ENCODE measurements at places on chromosomes 3 and 15.
A peak's percentile ranks its signal among the peaks of the same experiment; 100 is the strongest.

DNA sequence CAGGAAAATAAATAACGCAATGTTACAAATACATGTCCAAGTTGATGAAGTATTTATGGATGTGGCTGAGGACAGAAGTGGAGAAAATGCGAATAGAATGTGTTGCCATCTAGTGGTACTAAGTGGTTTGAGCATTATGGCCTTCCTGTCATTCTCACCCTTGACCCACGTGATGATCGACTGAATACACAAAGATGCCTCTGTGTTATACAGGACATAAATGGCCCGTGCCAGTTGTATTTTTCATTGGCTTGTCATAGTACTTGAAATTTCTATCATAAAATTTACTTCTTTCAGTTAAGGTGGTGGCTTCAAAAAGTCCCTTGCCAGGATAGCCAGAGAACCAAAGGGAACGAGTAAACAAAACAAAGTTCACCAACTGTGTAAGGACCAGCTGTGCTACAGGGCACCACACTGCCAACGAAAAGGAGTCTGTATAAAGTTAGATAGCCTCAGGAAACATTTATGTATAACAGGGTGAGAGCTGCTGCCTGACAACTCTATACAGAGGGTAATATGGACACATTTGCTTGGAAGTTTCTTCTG is 103.7 kb downstream of the MYH15 start:
- peak; percentile 32 for DNase-seq

DNA sequence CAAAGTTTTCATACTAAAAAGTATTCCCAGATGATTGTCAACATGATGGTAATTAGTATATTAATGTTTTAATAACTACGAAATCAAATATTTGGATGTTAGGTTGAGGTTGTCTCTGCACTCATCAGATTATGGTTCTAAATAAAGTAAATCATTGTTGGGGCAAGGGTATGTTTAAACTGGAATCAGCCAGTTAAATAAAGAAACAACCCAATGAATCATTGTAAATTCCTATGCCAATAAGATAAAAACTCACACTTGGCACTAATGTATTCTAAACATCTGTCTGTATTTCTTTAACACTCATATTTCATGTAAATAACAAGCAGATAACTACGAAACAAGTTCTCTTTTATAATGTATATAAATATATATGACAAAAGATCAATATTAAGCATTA is 92.7 kb downstream of the PEAK1 start:
- DNase-seq: no peak

- DNase-seq: no peak
Observed at GRCh38 chr3:184543256-184543655, 18.3 kb upstream of the EPHB3 start.

GRCh38 chr15:63251701-63252100 is 25.7 kb upstream of the APH1B start:
- DNase-seq: no peak

DNA sequence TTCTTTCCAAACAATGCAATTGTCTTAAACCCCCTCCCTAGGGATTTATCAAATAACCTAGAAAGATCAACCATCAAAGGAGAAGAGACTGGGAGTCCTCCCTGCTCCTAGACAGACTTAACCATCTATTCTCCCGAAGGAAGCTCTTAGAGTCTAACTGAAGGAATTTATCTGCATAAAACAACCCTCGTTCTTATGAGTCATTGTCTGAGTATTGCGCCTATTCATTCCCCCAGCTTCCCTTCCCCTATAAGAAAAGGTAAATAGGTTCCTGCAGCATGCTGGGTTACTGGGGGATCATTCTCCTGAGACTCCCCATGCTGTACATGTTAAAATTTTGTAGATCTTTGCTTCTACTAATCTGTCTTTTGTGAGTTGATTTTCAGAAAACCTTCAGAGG is 412.7 kb downstream of the OCA2 start:
- DNase-seq: no peak

DNA sequence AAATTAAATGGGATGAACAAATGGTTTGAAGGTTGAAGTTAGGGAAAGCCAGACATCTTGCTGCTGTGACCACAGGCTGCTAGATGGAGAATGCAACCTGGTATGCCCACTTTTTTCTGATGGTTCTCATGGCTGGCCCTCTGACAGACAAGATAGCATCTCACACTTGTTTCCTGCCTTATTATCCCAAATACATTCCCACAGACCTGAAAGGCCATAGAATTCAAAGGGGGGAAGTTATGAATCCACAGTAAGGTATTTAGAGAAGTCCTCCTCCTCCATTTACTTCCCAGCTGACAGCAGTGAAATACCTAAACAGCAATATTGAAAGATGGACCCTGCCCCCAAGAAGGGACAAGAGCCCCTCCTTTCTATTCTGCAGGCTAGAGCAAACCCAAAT is 32.4 kb downstream of the LEO1 start:
- DNase-seq: no peak

GRCh38 chr15:94070356-94071295 is 160.7 kb upstream of the MCTP2 start:
- peak; percentile 9 for DNase-seq

DNA sequence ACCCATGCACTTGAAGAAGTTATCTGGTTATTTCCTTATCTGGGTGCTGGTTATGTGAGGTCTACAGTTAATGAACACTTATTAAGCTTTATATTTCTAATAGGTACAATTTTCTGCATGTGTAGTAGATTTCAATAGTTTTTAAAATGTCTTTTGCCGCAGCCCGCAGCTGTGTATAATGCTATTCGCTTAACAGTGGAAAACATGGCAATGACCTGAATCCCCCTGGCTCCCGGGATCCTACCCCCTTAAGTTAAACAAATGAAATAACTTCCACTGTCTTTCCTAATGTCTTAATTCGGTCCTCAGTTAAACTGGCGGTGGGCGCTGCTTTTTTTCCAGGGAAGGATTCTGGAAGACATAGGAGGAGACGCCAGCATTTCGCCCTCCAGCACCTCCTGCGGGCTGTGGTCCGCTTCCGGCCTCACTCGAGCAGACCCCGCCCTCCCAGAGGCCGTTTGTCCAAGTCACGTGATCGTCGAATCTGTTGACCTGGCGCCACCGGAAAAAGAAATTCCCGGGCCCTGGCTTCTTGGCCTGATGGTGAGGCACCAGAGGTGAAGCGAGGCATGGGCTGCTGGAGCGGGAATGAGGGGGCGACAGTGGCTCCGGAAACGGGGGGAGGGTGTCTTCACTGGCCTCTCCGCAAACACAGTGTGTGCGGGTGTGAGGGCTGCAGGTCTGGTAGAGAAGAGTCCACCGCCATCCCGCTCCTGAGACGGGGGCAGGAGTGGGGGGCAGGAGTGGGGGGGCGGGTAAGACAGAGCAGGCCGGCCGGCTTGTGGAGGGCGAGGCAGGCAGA is 45.6 kb upstream of the CSPG4 start:
- DNase-seq: peak; percentile 79

DNA sequence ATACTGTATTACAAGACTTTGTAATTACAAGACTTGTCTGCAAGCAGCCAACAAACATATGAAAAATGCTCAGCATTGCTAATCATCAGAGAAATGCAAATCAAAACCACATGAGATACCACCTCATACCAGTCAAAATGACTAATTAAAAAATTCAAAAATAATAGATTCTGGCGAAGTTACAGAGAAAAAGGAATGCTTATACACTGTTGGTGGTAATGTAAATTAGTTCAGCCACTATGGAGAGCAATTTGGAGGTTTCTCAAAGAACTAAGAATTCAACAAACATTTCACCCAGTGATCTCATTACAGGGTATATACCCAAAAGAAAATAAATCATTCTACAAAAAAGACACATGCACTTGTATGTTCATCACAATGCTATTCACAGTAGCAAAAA is 617.5 kb upstream of the CCDC54 start:
- no peak for DNase-seq

DNA sequence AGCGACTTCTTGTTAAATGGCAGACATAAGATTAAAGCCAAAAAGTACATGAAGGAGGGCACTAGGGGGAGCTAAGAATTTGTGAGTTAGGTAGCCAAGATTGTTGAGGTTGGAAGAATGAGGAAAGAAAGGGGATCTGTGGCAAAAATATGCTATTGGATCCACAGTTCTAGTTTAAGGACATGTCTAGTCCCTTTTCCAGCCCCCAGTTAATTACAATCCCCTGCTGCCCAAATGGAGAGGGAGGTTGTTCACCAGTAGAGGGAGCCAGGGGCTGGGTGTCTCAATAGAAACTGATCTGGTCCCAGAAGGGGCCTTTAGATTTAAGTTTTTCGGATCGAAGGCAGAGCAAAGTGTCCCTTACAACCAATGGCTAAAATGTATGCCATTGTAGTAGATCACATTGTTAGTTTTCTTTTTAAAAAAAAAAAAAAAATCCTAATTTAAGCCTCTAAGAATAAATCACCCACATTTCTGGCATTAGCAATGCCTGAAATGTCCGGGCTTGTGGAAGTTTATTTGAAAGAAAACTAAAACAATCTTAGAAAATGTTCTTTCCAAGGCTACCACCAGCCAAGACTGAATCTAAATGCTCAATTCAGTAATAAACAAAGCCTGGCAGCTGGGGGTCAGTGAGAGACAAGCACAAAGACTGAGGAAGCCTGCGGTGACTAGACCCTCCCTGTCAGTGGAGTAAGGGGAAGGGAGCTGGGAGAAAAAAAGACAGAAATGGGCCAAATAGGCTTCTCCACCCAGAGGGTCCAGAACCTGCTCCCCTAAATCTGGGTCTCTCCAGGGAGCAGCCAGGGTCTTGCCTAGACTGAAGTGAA is 7.1 kb downstream of the COL8A1 start:
- no peak for DNase-seq

GRCh38 chr3:60142009-60142408 is 1092.2 kb upstream of the CFAP20DC start:
- no peak for DNase-seq

DNA sequence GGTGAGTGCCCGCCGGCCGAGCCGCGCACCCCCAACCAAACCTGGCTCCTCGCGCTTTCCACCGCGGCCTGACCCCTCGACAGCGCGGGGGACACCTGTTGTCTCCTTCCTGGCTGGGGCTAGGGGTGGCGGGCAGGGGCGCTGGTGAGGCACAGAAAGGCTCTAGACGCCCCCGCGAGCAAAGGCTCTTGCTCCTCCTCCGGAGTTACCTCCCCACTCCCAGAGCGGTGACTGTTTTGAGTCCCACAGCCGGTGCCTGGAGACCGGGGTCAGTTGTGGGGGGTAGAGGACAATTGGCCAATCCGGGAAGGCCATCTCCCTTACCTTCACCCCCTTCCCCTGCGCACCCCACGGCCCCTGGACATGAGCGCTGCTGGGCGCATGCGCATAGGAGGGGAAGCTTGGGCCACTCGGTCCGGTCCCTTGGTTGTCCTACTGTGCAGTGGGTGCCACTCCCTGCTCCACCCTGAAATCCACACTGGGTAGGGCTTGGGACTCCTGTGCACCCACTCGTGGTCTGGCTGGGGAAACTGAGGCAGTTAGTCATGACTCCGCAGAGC is 554 bp downstream of the CHST13 start:
- DNase-seq: peak; percentile 18

GRCh38 chr15:89171136-89172072 is 50.0 kb downstream of the RLBP1 start:
- peak; percentile 49 for DNase-seq

- DNase-seq: no peak
Observed at GRCh38 chr3:115667738-115668065, 44.4 kb downstream of the GAP43 start.

DNA sequence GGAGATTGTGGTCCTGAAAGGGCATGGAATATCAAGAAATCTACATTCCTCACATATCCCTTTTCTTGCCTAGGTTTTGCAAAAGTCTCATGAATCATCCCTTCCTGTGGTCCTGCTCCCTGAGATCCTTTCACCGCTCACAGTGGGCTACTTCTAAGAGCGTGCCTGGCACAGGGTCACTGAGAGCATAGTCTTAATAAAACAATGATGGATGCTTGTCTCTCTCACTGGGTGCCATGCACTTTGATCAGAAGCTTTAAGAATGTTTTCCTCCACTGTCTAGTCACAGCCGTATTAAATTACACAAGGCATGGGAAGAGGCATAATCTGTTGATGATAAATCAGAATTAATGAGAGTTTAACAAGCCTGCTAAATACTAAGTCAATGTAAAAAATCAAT is 269.7 kb upstream of the ATP10A start:
- no peak for DNase-seq

- DNase-seq: no peak
Observed at GRCh38 chr3:191972714-191973398, 511.9 kb downstream of the PYDC2 start.

DNA sequence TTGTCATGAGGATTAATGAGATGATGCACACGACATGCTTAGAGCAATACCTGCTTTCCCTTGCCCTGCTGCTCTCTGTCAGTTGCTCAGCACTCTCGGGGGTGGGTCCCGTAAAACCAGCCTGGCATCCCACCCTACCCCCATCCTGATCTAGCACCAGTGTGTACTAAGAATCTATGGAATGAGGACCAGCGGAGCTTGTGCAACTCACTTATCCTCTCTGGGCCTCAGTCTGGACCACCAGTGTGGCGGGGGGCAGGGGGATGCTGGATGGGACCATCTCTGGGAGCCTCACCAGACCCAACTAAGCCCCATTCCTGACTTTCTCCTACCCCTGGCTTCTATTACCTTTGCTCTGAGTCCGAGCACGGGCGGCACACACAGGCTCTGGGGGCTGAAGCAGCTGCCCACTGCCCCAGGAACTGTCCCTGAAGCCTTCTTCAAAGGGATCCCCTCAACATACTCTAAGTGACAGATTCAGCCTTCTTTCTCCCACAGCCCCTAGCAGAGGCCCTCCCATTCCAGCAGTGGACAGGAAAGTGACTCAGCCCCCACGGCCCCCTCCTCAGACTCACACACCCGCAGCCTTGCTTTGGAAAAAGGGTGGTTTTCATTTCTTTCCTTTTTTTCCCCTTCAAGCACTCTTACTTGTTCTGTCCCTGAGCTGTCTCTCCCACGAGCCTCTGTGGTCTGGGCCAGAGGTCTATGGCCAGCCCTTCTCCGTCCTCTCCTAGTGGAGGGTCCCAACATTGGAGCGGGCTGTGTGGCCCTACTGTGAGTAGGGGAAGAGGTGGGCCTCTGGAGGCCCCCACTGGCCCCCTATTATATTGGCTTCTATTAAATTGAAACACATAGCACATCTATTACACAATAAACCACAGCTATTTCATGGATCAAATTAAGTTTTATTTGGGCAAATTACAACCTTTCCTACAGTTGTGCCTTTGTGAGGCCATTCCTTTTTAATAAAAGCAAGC is 100.3 kb downstream of the SMAD6 start:
- no peak for DNase-seq

DNA sequence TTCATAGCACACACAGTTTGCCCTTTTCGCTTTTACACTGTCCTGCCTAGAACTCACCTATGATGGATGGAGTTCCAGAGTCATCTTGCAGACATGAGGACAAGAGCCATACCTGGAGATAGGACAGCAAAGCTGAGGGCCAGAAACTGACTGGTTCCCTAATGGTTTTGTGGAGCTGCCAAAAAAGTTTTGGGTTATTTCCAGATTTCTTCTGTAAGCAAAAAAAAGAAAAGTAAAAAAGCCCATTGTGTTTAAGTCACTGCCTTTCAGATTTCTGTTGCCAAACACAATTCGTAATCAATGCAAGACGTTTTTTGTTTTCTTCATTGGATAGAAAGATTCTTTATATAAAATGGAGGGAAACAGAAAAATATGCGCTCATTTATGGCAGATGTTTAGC is 42.4 kb upstream of the KY start:
- DNase-seq: no peak

- no peak for DNase-seq
Observed at GRCh38 chr3:158703566-158703965, 28.7 kb downstream of the RARRES1 start.

Data from activated CD8-positive, alpha-beta T cell treated with anti-CD3 and anti-CD28 coated beads for 36 hours (primary cell).